ENCODE measurements at places on chromosomes 6 and 20.
A peak's percentile ranks its signal among the peaks of the same experiment; 100 is the strongest.

DNA sequence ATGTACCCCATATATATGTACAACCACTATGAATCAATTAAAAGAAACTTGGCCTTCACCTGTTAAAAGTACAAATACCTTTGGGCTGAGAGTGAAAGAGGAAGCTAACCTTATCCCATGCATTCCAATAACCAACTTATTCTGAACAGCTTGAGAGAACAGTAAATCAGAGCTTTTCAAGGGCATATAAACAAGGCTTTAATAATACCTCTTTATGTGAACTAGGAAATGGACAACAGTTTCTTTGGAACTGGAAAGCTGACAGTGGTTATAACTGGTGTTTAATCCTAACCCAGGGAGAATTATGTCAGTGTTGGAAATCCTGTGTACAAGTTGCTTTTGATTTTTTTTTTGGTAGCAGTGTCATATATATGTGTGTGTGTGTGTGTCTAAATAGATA, 170.5 kb downstream of the TFAP2B start:
- DNase-seq: no peak

DNA sequence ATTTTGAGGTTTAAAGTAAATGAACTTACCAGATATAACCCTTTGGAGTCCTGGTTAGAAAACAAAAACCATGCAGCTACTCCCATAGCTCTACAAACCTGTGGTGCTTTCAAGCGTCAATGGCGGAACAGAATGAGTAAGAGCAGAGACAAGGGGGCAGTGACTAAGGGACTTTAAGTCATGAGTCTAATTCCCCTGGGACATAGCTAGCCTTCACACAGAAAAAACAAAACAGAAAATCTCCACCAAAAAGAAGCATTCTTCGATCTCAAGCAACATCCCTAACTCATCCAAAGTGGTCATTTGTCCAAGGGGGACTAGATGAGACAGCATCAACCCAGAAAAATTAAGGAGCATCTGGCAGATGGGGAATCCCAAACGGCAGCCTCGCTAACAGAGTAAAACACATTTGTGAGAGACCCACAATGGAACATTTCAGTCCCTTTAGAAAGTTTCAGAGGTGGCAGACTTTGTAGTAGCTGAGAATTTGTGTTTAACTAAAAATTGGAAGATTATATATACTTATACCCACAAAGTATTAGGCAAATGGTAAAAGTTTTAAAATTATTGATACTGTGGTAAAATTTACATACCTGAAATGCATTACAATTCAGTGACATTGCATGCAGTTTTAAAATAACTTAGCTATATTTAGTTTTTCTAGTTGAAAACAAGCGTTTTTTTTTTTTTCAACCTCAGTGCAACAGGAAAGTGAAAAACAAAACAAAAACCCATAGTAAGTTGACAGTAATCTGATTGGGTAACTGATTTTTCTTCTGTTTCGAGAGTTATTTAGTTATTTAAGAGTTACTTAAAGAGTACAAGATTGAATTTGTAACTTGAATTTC, 67.5 kb downstream of the KCNQ5 start:
- DNase-seq: no peak

DNA sequence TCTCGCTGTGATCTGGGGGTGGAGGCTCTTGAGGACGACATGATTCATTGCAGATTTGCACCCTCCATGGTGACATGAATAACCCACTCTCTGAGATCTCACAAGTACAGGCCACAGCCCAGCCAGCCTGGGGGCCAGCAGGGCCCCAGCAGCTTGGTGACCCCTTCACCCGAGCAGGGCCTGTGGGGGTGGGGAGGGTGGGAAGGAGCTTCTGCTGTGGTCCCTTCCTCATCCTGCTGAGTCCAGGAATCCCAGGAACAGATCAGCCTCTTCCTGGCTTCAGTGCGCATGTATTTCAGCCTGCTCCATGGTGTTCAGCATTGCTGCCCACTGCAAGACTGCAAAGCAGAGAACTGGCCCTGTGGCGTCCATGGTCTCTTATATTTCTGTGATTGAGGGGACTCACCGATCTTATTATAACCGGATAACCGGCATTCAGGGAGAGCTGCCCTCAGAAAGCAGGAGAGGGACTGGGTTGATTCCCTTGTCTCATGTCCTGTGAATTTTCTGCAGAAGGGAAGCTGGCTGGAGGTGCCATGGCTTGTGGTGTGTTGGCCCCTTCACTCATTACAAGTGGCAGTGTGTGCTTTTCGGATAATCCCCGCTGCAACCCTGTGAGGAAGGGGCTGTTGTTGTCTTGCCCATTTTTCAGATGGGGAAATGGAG, 118.8 kb upstream of the FRMD1 start:
- DNase-seq: no peak

DNA sequence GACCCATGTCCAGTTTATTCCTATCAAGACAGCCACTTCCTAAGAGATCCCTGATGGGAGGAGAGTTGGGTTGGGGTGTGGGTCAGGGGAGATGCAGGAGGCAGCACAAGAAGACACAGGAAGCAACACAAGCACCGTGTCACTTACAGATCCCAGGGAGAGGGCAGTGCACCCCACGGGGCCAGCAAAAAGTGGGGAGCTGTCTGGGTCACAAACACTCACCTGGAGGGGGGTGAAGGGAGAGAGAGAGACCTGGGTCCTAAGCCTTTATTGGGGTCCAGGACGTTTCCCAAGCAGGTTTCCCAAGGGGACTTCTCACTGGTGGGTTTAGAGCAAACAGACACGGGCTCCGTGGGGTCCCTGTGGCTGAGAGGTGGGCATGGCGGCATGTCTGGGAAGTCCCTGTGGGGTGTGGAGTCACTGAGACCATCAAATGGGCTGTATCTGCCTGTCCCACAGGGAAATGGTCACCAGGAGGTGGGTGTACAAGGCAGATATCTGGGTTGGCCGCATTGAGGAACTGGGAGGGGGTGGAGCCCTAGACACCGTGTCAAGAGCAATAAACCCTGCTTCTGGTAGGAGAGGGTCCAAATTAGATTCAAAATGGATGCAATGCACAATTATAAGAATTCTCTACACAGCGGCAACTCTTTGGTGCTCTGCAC, 1.6 kb upstream of the CD93 start:
- no peak for DNase-seq

- peak; percentile 7 for DNase-seq
These were observed 84.4 kb upstream of the HDAC2 start for GRCh38 chr6:114055349-114055748.

- DNase-seq: peak; percentile 26
These were observed 1.6 kb downstream of the PRDM1 start for GRCh38 chr6:106087548-106088325.

- DNase-seq: no peak
These were observed 116.9 kb downstream of the RWDD2A start for GRCh38 chr6:83310046-83310445.

- DNase-seq: no peak
These were observed 41.0 kb upstream of the COL21A1 start for GRCh38 chr6:56288347-56288746.

GRCh38 chr6:122405417-122405816, 6.0 kb downstream of the HSF2 start:
- DNase-seq: no peak

All from C1 segment of cervical spinal cord (tissue), 14 donors.